ENCODE measurements at places on chromosomes 4 and X.
A peak's percentile ranks its signal among the peaks of the same experiment; 100 is the strongest.

GRCh38 chr4:184417802-184418511 lies 56.4 kb downstream of the IRF2 start:
- peak; percentile 89 for DNase-seq

DNA sequence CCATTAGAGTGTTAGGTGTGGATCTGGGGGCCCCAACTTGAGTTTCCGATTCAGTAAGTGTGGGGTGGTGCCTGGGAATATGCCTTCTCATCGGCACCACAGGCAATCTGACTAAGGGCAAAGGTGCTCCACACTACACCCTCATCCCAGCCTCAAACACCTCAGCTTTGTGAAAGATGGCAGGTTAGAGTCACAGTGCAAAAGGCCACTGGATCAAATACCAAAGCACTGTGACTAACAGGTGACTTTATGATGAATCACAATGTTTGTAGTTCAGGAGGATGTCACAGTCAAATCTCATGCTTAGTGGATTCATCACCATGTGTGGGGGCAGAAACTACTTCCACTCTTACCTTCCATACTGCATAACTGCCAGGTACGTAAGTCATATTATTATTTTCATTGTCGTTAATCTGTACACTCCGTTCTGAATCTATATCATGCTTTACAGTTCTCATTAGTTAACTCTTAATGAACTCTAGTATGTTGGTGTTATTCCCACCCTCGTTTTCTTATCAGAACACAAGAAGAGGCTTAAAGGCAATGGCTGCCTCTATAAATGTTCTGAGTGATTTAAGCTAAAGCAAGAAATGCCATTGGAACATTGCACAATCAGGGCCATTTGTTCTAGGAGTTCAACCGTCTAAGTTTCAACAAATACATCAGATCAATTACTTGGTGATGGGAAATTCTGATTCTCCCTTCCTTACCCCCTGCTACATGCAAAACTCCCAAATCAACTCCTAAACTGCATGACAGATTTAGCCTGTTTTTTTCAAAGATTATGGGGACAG lies 50.2 kb downstream of the PRKG2 start:
- no peak for DNase-seq

- no peak for DNase-seq
These were observed 38.1 kb downstream of the GAB1 start for GRCh38 chr4:143374771-143375170.

GRCh38 chr4:7880683-7881082 lies 59.0 kb downstream of the AFAP1 start:
- no peak for DNase-seq

DNA sequence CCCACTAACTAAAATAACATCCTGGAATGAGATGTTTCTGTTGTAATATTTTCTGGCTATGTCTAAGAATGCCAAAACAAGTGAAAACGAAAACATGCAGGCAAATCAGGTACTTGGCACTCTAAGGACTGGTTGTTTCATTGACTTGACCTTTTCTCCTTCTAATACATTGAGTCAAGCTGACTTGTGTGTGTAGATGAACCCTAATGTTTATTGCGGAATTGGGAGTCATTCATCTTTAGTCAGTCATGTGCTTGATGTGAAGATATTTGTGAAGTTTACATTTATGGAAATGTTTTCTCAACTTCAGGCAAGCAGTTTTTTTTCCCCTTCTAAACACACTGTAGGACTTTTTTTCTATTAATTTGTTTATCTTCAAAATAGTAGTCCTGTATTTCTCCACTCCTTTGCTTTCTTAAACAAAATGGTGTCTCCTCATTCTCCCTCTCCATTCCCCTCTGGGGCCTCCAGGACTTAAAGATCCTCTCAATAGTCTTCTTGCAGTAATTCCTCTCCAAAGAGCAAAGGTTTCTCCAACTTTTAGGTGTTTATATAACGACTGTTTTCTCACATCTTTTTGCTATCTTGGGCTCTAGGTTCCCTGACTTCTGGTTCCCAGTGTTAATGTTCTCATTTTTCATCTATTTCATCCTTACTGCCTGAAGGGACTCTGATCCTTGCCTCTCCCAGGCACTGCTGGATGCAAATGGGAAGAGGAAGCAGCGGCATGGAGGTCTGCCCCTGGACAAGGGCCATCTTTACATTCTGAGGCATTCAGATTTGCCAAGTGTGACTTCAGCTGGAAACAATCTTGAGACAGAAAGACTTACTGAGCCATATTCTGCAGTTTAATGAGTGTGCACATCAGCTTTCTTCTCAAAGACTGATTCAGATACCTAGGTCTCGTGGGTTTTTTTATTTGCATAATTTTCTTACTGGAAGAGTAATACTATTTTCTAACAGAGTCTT lies 166.4 kb downstream of the ARHGAP6 start:
- DNase-seq = no peak

- DNase-seq = no peak
These were observed 28.4 kb downstream of the PLS3 start for GRCh38 chrX:115589419-115589818.

DNA sequence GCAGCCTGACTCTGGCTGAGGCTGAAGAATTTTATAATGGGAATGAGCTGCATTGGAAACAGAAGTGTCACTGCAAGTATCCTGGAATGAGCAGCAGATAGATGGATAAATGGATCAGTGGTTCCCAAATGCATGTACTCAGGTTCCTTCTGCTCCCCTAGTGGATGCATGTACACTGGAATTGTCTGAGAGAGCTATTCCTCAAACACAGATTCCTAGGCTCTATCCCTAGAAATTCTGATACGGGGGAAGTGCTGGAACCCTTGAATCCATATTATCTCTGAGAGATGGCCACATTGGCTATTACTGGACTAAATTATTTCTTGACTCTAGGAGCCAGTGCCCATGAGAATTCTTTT lies 64.8 kb downstream of the TMEM131L start:
- DNase-seq = no peak

DNA sequence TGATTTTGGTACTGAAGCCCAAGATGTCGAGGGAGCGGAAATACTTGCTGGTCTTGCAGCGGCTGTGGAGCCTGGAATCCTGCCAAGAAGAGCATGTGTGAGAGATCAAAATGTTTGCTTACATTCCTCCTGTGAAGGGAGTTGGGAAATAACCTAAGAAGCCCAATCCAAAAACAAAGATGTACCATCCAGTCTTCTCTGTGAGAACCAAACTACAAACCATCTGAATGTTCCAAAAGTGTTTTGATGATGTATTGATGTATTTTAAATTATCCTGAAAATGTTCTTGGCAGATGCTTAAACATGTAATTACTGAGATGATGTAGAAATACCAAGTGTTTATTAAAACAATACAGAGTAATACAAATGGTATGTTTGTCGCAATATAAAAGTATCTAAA lies 10.1 kb upstream of the ADH1A start:
- DNase-seq = no peak

- no peak for DNase-seq
These were observed 86.2 kb upstream of the RPS6KA3 start for GRCh38 chrX:20352935-20353336.

DNA sequence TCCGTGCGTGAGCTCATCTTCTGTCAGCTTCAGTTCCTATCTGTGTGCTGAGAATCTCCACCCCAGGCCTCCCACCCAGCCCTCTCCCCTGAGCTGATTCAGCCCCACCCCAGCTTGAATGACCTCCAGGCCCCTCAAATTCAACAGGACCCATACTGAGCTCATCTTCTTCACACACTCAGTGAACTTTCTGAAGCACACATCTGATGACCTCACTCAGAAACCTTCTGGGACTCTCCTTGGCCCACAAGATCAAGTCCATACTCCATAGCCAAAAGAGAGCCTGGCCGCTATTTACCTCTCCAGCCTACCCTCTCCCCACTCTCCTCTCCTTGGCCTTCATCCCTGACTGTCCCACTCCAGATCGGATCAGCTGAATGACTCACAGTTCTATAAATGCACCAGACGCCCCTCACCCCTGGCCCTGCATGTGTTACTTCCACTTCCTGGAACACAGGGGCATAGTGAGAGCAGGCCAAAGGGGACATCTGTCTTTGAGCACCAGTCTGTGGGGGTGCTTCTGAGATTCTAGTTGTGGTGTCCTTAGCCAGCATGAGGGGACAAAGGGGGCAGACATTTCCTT lies 62.5 kb downstream of the PJA1 start:
- no peak for DNase-seq

DNA sequence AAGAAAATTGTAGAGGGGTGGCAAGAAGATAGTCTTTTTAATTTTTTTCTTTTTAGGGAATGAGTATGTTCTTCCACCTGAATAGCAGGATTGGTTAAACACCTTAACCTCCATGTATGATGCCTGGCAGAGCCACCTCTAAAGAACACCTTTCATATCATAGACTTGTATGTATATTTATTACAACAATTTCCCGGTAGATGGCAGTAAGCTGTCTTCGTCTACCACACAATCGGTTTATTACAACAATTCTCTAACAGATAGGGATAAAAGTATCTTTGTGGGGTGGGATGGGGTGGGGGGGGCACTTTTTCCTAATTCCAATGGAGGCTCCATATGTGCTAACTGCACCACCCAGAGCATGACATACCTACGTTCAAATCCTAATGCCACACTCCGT lies 255.5 kb downstream of the LDB2 start:
- DNase-seq = no peak

DNA sequence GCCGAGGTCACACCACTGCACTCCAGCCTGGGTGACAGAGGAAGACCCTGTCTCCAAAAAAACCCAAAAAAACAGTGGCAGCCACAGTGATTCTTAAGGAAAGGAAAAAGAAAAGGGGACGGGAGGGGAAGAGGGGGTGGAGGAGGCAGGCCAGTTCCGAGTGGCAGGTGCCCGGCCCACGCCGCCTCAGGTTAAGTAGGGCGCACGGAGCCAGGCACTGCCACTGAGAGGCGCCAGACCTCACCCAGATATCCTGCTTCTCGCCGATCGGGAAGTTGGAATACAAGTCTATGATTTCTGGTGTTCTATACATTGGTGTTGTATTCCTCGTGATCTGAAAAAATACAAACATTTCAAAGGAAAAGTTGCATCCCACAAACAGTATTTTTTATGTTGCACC lies 35.9 kb downstream of the GAK start:
- DNase-seq = no peak

DNA sequence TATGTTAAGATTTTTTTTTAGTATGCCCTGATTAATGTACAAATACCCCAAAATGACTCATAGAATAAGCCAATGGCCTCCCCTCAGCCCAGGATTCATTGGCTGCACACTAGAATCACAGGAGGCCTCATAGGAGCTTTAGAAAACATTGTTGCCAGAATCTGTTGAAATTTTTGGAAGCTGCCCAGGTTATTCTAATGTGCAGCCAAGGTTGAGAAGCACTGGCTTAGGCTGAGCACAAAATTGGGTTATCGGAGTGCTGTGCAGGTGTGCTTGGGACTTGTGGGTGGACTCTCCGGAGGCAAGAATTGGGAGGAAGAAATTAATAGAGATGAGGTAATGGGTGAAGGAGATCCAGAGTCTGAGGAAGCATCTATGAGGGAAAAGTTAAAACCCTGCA lies 41.3 kb upstream of the VCX start:
- DNase-seq = no peak

GRCh38 chr4:26044524-26044923 lies 130.5 kb downstream of the SMIM20 start:
- DNase-seq = no peak

- no peak for DNase-seq
These were observed 181.1 kb downstream of the MID1IP1 start for GRCh38 chrX:38982370-38982769.
